ENCODE measurements at places on chromosomes 4 and X.

DNA sequence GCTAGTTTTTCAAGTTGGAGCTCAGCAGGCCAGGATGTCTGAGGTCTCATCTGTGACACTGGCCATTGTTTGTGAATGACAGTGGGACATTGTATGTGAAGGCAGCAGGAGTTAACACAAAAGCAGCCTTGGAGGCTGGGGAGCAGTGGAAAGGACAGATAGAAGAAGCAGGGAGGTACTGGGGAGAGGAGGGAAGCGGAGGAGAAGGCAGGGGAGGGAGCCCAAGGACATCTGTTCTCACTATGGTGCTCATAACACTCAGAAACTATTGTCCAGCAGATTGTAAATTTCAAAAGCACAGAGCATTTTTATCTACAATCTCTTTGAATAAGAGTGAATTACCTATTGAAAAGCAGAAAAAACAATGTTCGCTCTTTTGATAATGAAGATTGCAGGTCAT is 253.6 kb upstream of the DIPK2B start:
- no peak for DNase-seq

DNA sequence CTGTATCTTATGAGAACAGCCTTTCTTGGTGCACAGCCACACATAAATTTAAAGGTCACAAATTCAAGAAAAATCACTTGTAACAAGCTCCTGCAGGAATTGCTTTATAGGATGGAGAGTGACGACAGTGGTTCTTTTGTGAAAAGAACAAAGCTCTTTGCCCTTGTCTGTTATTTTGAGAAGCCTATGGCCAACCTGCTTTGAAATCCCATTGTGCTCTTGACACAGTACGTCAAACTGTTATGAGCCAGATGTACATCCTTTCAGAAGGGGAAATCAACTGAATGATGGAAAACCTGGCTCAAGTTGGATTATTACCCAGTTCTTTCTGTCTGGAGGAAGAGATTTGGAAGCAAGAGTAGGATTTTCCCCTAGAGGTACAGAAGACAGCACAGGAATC is 1454.2 kb downstream of the ARAP2 start:
- no peak for DNase-seq

DNA sequence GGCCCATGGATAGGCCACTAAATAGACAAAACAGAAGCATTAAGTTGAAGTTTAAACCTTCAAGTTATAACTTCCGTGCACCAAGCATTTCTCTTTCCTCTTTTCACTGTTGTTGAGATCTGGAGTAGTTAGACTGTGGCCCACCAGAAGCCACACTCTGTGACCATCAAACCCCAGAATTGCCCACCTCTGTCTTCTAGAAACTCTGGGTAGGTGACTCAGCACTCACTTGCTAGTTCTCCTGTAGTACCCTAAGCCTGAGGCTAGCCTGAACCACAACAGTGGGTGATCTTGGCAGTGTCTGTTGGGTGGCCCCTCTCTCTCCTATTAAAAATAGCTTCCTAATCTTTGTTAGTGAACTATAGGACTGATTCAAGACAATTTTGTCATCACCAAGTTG is 24.6 kb upstream of the CD40LG start:
- no peak for DNase-seq

DNA sequence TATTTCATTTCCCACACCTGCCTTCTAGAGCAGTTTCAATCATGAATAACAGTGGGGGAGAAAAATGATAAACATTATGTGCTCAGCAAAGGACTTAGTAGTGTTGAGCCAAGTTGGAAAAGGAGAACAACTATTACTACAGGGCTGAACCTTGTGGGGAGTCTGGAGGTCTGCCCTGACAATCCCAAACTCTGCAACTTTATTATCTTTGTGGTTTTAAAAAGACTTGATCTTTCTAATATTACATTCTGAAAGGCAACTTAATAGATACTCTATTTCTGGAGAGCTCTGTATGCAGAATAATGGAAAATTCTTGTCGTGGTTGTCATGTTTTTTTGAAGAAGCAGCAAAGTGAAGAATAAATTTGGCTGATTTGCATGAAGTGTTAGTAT is 116.1 kb downstream of the SPCS3 start:
- DNase-seq = no peak

DNA sequence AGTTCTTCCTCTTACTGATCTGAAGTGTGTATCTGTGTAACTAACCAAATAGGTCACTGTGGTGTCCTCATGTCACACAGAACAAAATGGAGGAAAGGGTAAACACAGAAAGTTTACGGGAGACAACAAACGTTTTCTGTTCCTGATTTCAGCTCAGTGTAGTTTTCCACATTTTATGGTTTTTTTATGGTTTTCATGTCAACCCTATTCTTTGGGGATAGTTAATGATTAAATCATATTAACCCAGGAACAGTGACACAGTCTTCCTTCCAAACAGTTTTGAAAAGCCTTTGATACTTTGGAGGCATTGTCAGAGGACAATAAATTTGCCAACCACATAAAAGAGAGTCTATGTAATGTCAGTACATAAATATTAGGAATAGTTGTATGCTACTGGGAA is 4.2 kb downstream of the LNX1 start:
- no peak for DNase-seq

DNA sequence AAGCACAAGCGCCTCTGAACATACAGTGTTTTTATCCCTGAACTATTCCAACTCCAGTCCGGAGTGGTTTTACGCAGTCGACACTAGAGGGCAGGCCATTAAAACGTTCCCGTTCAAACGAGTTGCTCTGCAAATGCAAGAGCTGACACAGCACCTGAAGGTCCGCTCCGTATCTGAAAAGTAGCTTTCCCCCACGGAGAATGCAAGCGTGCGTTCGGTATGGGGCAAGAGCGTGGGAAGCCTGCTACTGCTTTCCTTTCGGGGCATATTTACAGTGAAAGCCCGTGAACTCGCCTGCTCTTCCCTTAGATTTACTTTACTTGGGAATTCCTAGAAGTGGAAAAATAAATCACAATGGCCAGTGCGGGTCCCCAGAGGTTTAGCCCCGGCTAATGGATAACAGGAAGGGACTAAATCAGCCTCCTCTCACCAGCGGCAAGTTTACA is 190.8 kb downstream of the TSPAN5 start:
- peak; percentile 77 for DNase-seq

DNA sequence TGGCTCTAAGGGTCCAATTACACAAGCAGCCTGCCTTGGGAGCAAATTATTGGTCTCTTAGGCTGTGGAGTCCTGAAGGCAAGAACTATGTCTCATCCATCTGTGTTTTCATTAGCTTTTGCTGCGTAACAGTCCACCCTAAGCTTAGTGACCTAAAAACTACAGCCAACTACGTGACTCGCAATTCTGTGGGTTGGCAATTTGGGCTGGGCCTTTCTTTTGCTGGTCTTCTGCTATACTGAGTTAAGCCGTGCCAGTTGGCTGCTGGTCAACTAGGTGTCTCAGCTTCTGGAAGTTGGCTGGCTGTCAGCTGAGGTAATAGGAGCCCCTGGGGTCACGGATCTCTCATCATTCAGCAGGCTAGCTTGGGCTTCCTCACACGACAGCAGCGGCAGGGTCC is 205.6 kb upstream of the S100G start:
- DNase-seq = no peak

DNA sequence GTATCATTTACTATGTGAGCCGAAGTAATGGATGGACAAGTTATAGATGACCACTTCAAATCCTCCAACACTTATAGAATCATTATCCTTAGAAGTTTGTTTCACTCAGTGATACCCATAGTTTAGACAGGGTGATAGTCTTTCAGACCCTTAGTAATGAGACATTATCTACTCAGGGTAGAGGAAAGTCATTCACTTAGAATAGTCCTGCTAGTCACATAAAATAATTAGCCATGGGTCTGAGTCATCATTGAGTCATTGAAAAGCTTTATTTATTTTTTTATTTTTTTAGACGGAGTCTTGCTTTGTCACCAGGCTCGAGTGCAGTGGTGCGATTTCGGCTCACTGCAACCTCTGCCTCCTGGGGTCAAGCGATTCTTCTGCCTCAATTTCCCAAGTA is 321.7 kb upstream of the FSTL5 start:
- DNase-seq = no peak

GRCh38 chr4:74625981-74626380 is 168.3 kb downstream of the BTC start:
- no peak for DNase-seq

- no peak for DNase-seq
Observed at GRCh38 chr4:76430519-76431388, 4.3 kb upstream of the SHROOM3 start.

DNA sequence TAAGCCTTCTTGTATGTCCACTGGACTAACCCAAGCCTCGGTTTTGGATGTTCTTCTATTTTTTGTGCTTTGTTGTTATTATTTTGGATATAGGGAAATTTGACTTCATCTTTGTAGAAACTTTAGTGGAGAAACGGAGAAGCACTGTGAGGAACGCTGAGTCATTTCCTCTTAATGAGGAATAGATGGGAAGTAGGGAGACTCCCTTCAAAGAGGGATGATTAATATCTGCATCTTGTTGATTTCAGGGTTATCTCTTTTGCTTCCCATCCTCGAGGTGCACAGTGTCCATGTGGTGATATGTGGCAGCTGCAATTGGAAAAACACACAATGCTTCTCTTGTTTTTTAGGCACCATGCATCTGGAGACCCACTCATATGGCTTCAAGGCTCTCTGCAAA is 1147.9 kb downstream of the NLGN4X start:
- no peak for DNase-seq

- no peak for DNase-seq
Observed at GRCh38 chrX:20333672-20334071, 67.0 kb upstream of the RPS6KA3 start.

DNA sequence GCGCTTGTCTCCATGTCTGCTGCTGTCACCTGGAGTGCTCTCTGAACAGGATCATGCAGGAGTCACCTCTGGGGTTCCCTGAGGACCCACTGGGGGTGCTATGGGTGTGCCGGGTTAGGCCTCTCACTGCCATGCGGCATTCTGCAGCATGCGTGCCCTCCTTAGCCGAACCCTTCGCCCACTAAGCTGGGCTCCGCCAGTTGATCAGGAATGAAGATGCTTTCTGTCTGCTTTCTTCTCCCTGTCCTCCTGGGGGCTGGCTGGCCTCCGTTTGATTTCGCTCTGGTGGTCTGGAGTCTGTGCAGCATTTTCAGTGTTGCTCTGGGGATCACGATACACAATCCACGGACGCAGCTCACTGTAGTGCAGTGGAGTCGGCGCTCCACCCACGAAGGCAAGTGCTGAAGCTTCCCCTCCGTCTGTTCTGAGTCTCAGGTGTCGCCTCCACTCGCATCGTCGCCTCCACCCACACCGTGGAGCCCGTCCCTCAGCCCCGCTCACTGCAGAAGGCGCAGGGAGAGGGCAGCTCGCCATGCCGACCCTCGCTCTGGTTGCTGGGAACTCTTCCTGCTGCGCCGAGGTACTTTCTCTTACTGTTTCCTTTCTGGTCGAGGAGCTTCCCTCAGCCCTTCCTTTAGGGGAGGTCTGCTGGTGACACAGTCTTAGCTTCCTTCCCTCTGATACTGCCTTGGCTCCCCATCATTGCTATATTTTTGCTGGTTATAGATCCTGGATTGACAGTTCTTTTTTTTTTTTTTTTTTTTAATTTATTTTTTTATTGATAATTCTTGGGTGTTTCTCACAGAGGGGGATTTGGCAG is 29.2 kb downstream of the LETM1 start:
- DNase-seq = no peak

DNA sequence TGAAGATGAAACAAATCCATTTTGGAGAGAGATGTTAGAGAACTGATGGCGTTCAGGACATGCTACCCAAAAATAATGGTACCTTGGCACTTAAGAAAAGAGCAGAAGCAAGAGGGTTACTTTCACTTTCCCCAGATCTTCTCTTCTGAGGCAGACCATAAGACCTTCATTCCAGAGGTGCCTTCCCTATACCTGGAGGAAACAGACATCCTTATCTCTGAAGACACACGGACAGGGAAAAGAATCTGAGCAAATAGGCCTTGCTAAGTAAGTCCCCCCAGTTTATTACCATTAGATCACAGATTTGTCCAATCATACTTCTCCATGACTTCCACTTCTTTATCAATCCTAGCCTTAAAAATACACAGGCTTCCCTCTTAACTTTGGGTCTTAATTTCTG is 2.0 kb upstream of the FGF2 start:
- DNase-seq = no peak

GRCh38 chr4:48134081-48134480 is at the start of gene TXK:
TSS of gene TXK (minus strand) at chr4:48134250. CDS start at chr4:48134170, 80 bp downstream.
- no peak for DNase-seq

DNA sequence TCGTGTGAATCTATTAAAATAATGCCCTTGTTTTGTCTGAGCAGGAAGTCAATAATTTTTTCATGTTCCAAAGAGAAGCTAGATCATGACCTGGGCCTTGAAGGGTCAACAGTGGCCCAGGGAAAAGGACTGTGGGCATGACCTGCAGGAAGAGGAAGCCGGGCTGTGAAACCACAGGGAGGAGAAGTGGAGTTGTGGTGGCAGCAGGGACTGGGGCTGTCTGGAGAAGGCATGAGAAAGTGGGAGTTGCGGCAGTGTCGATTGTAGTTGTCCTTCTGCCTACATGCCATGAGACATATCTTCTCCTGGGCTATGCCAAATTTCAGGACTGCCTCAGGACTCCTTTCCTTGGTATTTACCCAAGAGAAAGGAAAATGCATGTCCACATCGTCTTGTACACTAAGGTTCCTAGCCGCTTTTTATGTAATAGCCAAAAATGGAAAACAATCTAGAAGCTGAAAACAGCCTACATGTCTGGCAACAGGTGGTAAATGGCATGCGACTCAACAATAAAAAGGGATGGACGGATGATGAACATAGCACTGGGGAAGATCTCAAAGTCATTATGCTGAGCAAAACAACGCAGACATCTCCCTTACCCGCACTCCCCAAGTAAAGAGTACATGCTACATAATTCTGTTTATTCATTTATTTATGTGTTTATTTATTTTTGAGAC is 13.6 kb upstream of the PTTG2 start:
- no peak for DNase-seq

- DNase-seq = no peak
Observed at GRCh38 chr4:5916229-5916628, 23.3 kb upstream of the CRMP1 start.

Measured in urinary bladder (tissue), 4 donors.